ENCODE measurements at places on chromosomes 7 and 10. TPM values are rescaled to one million over a fixed set of nuclear protein-coding genes. Genes with fewer than 3 reads are reported as not detected.

Gene HHEX
- total RNA-seq: 8.3 TPM

Gene VWDE
- total RNA-seq: not detected

DNA sequence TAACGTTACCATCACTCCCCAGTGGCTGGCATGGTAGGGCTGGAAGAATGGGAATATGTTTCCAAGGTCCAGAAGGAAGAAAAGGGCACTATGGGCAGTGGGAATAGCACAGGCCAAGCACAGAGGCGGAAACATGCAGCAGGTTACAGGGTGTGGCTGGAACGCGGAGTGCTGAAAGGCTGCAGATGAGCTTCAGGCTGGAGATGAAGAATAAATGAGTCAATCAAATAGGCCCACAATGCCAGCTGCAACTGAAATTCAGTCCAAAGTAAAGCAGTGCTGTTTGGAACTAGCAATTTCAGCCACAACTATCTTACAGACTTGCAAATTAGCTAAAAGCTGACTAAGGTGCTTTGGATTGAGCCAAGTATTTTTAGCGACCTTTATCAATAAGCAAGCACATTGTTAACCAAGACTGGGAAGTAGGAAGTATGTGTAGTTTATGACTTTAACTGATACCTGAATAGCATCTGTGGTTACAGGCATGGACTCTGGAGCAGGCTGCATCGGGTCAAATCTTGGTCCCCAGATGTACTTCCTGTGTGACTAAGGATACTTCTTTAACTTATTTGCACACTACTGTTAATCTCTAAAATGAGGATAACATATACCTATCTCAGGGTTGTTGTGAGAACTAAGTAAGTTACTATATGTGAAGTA, 77.5 kb upstream of the CTTNBP2 start:
- H3K4me1 ChIP-seq: no peaks in the 10 kb centered on the region
- no peak for DNase-seq
- no peaks in the 10 kb centered on the region for H3K36me3 ChIP-seq
- H3K4me3 ChIP-seq: no peak overlapping the region
- H3K27ac ChIP-seq: no peak overlapping the region
- no peaks in the 10 kb centered on the region for H3K27me3 ChIP-seq

DNA sequence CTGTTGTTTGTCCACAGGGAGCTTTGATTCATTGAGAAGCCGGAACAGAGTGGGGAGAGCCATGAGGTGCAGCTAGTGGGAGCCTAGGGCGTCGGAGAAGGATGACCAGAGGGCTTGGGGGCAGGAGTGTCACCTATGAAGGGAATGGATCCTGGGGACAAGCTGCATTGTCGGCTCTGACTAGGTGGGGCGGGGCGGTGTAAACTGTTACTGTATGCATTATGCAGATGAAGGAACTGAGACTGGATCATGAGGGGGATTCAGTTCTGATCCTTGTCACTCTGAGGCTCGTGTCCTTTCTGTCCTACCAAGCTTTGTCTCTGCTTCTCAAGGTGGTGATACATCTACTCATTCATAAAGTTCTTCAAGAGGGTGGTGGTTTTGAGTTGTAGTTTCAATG, 39.9 kb upstream of the MMD2 start:
- H3K36me3 ChIP-seq: peaks cover 22% of the 10 kb centered on the region
- H3K4me3 ChIP-seq: no peak overlapping the region
- H3K27ac ChIP-seq: no peak overlapping the region
- no peak for DNase-seq
- no peaks in the 10 kb centered on the region for H3K4me1 ChIP-seq
- H3K27me3 ChIP-seq: no peaks in the 10 kb centered on the region

DNA sequence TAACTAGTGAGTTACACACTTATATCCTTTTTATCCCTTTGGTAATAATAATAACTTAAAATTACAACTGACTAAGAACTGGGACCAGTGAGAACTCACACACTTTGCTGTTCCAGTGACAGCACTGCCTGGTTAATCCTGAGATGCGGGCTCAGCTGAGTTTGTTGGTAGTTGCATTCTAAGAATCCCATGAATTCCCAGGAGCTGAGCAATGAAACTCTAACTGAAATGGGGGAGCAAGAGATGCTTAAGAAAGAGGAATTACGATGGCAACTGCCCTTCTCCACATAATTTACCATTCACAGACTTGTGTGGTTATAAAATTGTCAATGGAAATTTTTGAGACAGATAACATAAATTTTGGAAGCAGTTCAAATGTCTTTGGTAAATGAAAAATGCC, 659.4 kb downstream of the MAGI2 start:
- peaks cover 14% of the 10 kb centered on the region for H3K4me1 ChIP-seq
- no peak overlapping the region for H3K4me3 ChIP-seq
- DNase-seq: no peak
- H3K36me3 ChIP-seq: no peaks in the 10 kb centered on the region

DNA sequence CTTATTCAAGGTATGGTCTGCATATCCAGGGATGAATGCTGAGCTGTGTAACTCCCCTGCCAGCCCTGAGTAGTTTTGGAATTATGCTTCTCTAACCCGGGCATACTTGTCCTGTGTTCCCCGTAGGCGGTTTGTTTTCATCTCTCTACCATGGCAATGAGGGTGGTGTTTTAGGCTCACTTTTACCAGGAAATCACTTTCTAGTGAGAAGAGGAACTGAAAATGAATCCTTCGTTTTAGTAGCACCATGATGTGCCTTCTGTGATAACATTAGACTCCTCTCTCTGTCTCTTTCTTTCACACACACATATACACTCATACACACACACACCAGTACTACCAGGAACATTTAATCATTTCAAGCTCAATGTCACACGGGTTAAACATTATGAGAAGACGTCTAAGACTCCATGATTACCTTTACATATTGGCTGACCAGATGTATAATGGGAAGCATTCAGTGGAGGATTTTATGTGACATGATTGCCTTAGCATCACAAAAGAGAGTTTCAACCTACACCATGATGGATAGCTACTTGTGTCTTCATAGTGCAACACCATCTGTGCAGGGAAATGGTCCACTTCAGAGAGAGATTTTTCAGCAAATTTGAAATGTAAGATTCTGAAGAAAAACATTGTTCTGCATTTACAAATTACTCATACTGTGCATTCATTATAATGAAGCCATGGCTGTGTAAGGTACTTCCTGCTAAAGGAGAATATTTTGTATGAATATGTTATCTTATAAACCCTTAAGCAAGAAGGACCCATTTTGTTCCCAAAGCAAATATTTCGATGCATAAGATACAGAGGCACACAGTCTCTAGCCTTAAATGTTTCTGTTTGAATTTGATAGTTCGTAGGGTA, 31.0 kb upstream of the PFKP start:
- H3K4me1 ChIP-seq: no peaks in the 10 kb centered on the region
- DNase-seq: no peak
- H3K27ac ChIP-seq: no peak overlapping the region
- no peaks in the 10 kb centered on the region for H3K36me3 ChIP-seq
- H3K4me3 ChIP-seq: no peak overlapping the region

GRCh38 chr10:69801434-69802315, at the start of gene COL13A1:
Gene COL13A1, plus strand, starts transcription at chr10:69801906. Its CDS starts 518 bp downstream, at chr10:69802424.
- no peak for DNase-seq
- H3K4me1 ChIP-seq: peaks cover 32% of the 10 kb centered on the region
- no peaks in the 10 kb centered on the region for H3K36me3 ChIP-seq
- peak within 1 kb of the TSS; percentile 59 for H3K4me3 ChIP-seq
- H3K27me3 ChIP-seq: no peaks in the 10 kb centered on the region

- H3K4me3 ChIP-seq: no peak overlapping the region
- no peaks in the 10 kb centered on the region for H3K27me3 ChIP-seq
- H3K36me3 ChIP-seq: no peaks in the 10 kb centered on the region
- H3K27ac ChIP-seq: peak overlapping the region; percentile 17
- no peak for DNase-seq
- no peaks in the 10 kb centered on the region for H3K4me1 ChIP-seq
Observed at GRCh38 chr10:114748241-114748640, 73.3 kb upstream of the FHIP2A start.

DNA sequence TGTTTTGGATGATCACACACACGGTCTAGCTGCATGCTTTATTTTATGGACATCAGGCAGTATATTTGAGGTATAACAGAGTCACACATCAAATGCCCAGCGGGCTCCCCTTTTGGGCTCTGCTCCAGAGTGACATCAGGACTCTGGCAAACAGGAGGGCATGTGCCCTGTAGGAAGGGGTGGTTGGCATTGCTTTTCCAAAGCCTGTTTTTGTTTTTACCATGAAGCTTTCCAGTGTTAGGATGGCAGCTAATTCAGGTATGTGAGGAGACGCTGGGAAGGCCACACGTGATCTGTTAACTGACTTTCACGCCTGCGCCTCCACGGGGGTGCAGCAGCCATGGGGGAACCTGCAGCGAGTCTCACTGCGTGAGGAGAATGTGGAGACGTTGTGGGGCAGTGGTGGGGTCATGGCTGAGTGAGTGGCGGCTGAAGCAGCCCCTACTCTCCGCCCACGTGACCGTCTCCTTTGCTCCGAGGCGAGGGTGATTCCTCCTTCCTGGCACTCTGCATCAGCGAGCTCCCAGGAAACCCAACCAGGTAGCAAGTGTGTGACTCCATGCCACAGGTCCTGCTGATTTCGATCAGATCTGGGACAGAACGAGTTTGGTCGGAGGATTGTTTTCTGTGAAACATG, 117.7 kb downstream of the ANKRD61 start:
- H3K27me3 ChIP-seq: no peaks in the 10 kb centered on the region
- no peak overlapping the region for H3K27ac ChIP-seq
- no peak overlapping the region for H3K4me3 ChIP-seq
- DNase-seq: no peak
- H3K36me3 ChIP-seq: peaks cover 99% of the 10 kb centered on the region
- H3K4me1 ChIP-seq: no peaks in the 10 kb centered on the region

- DNase-seq: no peak
- H3K4me1 ChIP-seq: no peaks in the 10 kb centered on the region
- no peaks in the 10 kb centered on the region for H3K36me3 ChIP-seq
- H3K27me3 ChIP-seq: no peaks in the 10 kb centered on the region
- H3K4me3 ChIP-seq: no peak overlapping the region
Observed at GRCh38 chr10:23702977-23703414, 264.1 kb downstream of the OTUD1 start.
